Activated CD4-positive, alpha-beta T cell treated with anti-CD3 and anti-CD28 coated beads, Interleukin-2, amount 10 ng/mL, durations not matched to agents 7 days and 5 days (primary cell): ENCODE measurements at places on chromosomes 2 and 18. TPM values are rescaled to one million over a fixed set of nuclear protein-coding genes. Genes with fewer than 3 reads are reported as not detected.

GRCh38 chr2:168465594-168465993 lies 9.5 kb downstream of the CERS6 start:
- H3K4me3 ChIP-seq, result no peak overlapping the region
- no peaks in the 10 kb centered on the region for H3K27me3 ChIP-seq

DNA sequence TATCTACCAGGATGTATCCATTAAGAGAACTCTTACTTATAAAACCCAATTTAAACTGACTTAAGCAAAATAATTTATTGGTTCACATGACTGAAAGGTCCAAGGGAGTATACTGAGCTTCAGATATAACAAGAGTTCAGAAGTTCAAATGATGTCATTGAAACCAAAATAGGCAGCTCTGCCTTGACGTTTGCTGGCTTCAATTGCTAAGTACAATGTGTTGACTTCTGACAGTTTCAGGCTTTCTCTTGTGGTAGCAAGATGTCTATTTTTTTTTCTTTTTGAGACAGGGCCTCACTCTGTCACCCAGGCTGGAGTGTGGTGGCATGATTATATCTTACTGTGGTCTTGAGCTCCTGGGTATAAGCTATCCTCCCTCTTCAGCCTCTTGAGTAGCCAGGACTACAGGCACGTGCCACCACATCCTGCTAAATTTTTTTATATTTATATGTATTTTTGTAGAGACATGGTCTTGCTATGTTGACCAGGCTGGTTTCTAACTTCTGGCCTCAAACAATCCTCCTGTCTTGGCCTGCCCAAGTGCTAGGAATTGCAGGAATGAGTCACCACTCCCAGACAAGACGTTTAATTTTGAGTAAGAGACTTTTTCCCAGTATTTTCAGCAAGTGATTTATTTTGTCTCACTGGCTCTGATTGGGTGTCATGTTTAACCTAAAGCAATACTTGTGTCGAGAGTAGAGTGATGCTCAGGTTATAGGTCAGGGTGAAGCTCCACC lies 184.8 kb downstream of the NR4A2 start:
- H3K36me3 ChIP-seq, result no peaks in the 10 kb centered on the region
- H3K4me1 ChIP-seq, result no peaks in the 10 kb centered on the region
- peaks cover 3% of the 10 kb centered on the region for H3K27me3 ChIP-seq
- no peak for DNase-seq
- no peak overlapping the region for H3K27ac ChIP-seq
- H3K4me3 ChIP-seq, result no peak overlapping the region

Gene POLR1A
- 36.6 TPM for total RNA-seq

Gene FHOD3
- total RNA-seq, result not detected
